ENCODE measurements at places on chromosomes 5 and 9.

DNA sequence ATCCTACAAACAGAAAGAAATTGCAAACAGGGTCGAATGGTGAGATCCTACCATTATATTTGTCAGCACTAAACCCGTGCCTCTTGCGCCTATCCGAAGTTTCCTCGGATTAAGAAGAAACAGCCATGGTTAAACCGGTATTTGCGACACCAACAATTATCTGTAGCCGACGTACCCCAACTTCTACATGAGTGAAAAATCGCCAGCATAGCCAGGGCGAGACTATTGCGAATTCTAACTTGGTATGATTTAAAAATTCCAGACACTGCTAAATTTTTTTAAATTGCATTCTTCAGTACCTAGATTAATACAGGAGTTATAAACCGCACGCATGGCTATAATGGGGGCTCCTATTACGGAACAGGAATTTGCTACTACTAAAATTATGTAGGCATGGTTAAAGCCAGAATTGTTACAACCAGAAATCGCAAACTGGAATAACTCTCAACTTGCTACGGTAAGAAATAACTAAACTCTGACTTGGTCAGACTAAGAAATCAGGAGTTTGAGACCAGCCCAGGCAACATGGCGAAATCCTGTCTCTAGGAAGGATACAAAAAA lies 25.3 kb upstream of the ANXA2R start:
- DNase-seq, result no peak

DNA sequence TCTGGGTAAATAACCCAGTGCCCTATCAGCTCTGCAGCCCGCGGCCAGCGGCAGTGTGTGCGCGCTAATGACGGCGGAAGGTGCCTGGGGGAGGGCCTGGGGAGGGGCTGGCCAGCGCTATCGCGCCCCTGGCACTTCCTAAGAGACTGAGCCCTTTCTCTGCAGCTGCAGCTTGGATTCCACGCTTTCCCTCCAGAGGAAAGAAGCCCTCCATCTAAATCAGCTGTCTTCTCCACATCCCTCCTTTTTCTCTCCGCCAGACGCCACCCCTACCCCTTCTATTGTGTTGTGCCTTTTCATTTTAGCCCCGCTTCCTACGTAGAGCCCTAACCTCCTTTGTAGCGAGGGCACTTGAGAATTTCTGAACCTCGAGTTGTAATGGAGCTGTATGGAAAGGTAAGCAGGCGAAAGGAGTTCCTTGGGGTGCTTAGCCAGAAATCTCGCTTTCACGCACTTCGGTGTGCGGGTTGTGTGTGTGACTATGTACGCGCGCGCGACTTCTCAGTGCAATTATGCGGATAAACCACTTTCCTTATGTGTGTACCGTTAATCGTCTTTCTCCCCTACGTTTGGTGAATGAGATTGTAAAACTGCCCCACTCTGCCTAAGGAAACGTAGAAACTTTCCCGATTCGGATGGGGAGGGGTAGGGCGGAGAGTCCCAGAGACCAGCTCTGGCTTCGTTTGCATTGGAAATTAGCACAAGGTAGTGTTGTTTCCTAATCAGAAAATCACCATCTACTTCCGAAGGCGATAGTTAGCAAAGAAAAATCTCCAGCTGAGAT lies 664 bp upstream of the RAB3C start:
- DNase-seq, result no peak

- peak; percentile 57 for DNase-seq
Measured at GRCh38 chr9:95874989-95875304, 544 bp upstream of the ERCC6L2 start.

- no peak for DNase-seq
Measured at GRCh38 chr5:170636206-170636605, 132.4 kb downstream of the KCNIP1 start.

DNA sequence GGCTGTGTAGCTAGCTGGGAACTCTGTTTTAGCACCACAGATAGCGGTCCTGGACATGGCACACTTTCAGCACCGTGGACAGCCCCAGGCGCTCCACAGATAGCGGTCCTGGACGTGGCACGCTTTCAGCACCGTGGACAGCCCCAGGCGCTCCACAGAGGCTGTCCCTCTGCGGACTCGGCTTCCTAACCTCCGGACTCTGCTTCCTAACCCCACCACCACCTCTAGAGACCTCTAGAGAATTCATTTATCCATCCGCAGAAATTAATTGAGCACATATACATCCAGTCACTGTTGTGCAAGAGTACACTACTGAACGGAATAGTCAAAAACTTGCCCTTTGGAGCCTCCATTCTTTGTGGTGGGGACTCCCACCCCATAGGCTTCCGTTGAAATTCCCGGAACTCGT lies 27.4 kb downstream of the UNC5A start:
- peak; percentile 69 for DNase-seq

DNA sequence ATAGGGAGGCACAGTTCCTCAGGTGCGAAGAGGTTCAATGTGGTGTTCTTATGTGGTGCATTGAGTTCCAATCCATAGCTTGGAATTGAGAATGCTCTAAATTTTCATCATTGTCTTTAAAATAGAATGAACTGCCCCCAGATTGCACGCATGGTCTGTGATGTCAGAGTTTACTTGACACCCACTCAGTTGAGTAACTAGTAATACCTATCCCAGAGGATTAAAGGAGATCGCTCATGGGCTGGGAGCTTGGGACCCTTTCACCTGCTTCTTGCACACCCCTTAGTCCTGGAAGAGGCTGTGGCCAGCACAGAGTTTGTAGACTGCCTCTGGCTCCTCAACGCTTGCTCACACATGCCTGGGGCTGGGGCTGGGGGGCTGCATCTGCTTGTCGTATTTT lies 95.1 kb upstream of the OTULINL start:
- DNase-seq, result no peak

DNA sequence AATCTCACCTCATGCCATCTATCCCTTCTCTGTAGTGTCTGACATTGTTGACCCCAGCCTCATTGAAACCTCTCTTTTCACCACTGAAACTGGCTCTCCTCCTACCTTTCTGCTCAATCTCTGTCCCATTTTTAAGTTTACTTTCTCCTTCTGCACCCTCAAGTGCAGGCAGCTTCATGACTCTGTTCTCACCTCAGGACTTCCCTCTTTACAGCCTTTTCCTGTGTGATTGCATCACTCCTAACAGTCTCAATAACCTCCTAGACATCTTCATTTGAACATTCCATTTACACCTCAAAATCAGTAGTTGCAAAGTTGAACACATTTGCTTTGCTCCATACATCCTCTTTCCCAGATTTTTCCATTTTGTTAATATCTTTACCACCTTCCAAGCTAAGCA lies 172.1 kb downstream of the RASEF start:
- DNase-seq, result no peak

GRCh38 chr5:112276991-112277390 lies 142.1 kb downstream of the EPB41L4A start:
- no peak for DNase-seq

DNA sequence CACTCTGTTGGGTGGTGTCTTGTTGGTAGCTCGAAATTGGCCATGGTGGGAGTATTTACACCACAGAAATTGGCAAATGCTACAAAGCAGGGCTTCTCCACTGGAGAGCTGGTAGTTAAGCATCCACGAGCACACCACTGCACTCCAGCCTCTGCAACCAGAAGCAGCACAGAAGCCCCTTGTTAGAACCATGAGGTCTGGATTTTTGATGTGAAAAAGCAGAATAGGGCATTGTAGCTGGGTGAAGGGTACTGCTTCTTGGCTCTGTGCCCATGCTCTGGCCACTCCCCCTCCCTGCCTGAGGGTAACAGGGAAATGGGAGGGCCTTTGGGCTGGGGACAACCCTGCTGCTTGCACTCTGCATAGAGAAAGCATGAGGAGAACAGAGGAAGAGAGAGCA lies 81.2 kb upstream of the UBTD2 start:
- DNase-seq, result no peak

DNA sequence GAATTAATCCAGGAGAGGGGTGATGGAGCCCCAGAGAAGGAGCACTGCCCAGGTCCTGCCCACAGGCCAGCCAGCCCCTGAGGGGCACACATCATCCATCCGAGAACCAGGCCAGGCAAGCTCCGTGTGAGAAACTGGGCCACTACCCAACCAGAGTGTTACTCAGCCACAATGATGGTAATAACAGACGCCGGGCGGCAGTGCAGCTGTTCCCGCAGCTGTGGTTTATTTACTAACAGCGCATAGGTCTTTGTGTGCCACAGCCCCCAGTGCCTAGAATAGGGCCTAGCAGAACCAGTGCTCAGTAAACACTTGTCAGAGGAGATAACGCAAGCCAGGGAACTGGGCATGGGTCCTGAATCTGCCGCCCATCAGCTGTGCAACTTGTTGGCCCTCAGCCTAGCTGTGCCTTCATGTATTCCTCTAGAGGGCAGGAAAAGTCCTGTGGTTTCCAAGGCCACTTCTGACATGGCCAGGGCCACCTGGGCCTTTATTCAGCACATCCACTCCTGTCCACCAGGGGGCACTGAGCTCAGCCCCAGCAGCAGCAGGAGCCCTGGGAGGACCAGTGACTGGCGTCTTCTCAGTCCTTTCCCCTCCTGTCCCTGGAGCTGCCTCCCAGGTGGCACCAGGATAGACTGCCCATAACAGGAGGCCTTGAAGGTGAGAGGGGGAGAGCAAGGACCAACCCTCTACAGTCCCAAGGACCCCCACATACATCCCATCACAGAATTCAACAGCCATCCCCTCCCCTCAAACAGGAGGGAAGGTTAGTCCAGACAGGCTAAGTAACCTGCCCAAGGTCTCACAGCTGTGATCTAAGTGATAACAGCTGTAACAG lies 2.1 kb downstream of the MXD3 start:
- DNase-seq, result peak; percentile 62

GRCh38 chr5:77449277-77449676 lies 42.8 kb downstream of the WDR41 start:
- no peak for DNase-seq

DNA sequence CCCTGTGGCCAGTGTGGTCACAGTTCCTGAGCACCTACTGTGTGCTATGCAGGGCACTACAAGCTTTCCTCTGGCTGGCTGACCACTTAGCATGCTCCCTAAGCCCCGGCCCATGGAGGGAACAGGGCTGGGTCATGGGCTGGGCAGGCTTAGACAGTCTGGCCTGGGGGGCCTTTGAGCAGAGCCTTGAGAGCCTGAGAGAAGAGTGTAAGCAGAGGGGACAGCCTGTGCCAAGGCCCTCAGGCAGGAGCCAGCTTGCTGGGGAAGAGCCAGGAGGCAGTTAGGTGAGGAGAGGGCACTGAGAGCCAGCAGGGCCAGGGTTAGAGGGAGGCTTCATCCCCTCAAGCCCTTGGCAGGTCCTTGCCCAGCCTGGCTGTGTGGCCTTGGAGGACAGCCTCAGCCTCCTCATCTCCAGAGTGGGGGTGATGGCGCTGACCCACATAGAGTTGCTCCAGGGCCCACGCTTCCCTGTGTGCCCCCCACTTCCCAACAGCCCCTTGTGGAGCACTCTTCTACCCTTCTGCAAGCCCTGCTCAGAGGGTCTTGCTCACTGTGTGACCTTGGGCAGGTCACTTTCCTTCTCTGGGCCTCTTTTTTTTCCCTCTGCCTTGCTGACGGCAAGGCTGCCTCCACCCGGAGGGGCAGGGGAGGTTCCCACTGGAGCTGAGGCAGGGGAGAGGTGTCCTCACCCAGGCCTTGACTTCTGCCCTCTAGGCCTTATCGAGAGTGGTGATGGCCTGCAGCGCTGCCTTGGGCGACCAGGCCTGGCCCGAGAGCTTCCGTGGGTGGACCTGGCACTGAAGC lies 107.1 kb downstream of the PHF2 start:
- no peak for DNase-seq

DNA sequence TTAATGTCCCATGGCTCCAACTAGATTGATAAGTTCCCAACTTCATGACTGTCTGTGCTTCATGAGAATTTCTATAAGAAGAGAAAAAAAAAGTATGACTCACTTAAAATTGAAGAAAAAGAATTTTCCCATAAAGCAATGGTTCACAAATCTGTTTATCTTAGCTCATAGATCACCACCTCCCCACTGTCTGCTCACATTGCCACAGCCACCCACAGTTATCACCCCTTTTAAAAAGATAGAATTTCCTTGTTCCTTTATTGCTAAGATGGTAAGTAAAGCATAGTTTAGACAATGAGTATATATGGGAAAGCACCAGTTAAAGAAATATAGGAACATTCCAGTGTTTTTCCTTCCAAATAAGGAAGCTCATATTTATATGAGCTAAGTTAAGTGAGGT lies 67.1 kb downstream of the ALDH7A1 start:
- DNase-seq, result no peak

DNA sequence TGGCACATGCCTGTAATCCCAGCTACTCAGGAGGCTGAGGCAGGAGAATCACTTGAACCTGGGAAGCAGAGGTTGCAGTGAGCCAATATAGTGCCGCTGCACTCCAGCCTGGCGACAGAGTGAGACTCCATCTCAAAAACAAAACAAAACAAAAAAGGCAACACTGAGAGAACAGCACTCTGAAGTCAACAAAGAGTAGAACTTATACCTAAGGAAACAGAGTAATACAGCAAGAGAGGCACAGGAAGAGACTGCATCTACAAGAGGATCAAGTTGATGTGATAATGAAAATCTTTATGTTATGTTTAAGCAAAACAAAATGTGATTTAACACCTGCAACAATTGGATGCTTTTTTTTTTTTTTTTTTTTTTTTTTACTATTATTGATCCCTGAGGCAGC lies 33.1 kb downstream of the FYB1 start:
- DNase-seq, result no peak

DNA sequence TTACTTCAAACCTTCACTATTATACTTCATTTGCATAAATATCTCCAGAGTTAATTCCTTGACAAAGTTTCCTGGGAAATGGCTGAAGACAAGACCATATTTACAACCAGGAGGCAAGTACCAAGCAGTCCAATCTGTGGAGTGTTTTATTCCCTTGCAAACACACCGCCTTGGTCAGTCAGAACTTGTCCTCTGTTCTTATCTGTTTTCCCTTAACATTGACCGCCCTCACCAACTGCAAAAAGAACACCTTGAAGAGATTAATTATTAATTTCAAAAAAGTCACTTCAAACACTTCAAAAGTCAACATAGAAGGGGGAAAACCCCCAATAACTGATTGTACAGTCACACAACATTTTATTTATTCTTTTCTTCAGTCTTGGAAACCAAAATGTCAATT lies 269.0 kb upstream of the RGMB start:
- no peak for DNase-seq

GRCh38 chr9:79613145-79613544 lies 41.4 kb downstream of the TLE4 start:
- no peak for DNase-seq

GRCh38 chr5:122156724-122157325 lies 27.5 kb downstream of the ZNF474 start:
- DNase-seq, result no peak

DNA sequence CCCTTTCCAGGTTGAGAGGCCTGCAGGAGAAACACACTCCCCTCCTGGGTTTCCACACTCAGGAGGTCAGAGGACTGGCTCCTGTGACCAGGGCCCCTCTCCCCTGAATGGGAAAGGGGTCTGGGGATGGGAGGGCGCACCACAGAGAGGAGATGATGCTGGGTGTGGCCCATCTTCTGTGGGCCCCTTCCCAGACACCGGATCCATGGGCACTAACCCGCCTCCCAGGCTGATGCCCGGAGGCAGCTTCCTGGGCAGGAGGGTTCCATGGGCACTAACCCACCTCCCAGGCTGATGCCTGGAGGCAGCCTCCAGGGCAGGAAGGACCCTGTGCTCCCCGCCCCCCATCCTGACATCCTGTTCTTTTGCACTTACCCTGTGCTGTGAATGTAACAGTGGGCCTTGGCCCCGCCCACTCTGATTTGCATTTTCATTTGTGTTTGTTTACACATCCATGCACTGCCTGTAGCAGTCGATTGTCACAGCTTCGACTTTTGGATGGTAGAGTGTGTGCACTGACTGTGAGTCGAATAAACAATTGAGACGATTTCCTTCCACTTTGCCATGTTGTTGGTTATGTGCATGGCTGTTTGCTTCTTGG lies 9.3 kb upstream of the DOLPP1 start:
- DNase-seq, result no peak

GRCh38 chr5:8517456-8517855 lies 648.5 kb downstream of the MTRR start:
- no peak for DNase-seq
